ENCODE measurements at places on chromosomes 16 and 17. TPM values are rescaled to one million over a fixed set of nuclear protein-coding genes. Genes with fewer than 3 reads are reported as not detected.

- peaks cover 54% of the 10 kb centered on the region for H3K36me3 ChIP-seq
- no peaks in the 10 kb centered on the region for H3K4me1 ChIP-seq
- no peaks in the 10 kb centered on the region for H3K27me3 ChIP-seq
- no peak overlapping the region for H3K27ac ChIP-seq
- DNase-seq, result no peak
- no peak overlapping the region for H3K4me3 ChIP-seq
Measured at GRCh38 chr16:4826526-4826925, 20.6 kb downstream of the GLYR1 start.

- peaks cover 14% of the 10 kb centered on the region for H3K36me3 ChIP-seq
- H3K27me3 ChIP-seq, result no peaks in the 10 kb centered on the region
- H3K4me1 ChIP-seq, result no peaks in the 10 kb centered on the region
- no peak overlapping the region for H3K4me3 ChIP-seq
- DNase-seq, result no peak
- H3K27ac ChIP-seq, result no peak overlapping the region
Measured at GRCh38 chr16:63998-64913, 8.2 kb downstream of the RHBDF1 start.

GRCh38 chr17:15342460-15342859 lies 1.1 kb upstream of the TEKT3 start:
- no peak overlapping the region for H3K27ac ChIP-seq
- peaks cover 5% of the 10 kb centered on the region for H3K27me3 ChIP-seq
- no peaks in the 10 kb centered on the region for H3K36me3 ChIP-seq
- H3K4me3 ChIP-seq, result no peak overlapping the region

Gene FDXR
- total RNA-seq, result 25.6 TPM

- H3K4me1 ChIP-seq, result peaks cover 34% of the 10 kb centered on the region
- no peak for DNase-seq
- H3K4me3 ChIP-seq, result no peak overlapping the region
- peaks cover 13% of the 10 kb centered on the region for H3K27me3 ChIP-seq
- 0 out of 2 replicates have a peak overlapping the region, but pooled peaks have one; percentile 58 for H3K27ac ChIP-seq
Measured at GRCh38 chr16:67425580-67425979, 5.3 kb upstream of the HSD11B2 start.

GRCh38 chr17:58710948-58711552 lies 18.6 kb downstream of the RAD51C start:
- no peaks in the 10 kb centered on the region for H3K4me1 ChIP-seq
- no peaks in the 10 kb centered on the region for H3K36me3 ChIP-seq
- no peak overlapping the region for H3K27ac ChIP-seq
- H3K4me3 ChIP-seq, result no peak overlapping the region

Gene ITGA3
- 21.7 TPM for total RNA-seq

GRCh38 chr16:56679078-56679730 lies 3.1 kb upstream of the MT1X start:
- H3K36me3 ChIP-seq, result no peaks in the 10 kb centered on the region
- H3K27me3 ChIP-seq, result peaks cover 46% of the 10 kb centered on the region
- no peak overlapping the region for H3K27ac ChIP-seq
- no peaks in the 10 kb centered on the region for H3K4me1 ChIP-seq
- DNase-seq, result no peak

GRCh38 chr17:50148226-50149090 lies 2.0 kb downstream of the PPP1R9B start:
- H3K27me3 ChIP-seq, result peaks cover 12% of the 10 kb centered on the region
- no peak overlapping the region for H3K27ac ChIP-seq
- peaks cover 6% of the 10 kb centered on the region for H3K36me3 ChIP-seq
- no peak for DNase-seq
- H3K4me1 ChIP-seq, result no peaks in the 10 kb centered on the region

Gene TSC2
- total RNA-seq, result 91.1 TPM

- peaks cover 7% of the 10 kb centered on the region for H3K4me1 ChIP-seq
- peak within 1 kb of the TSS; percentile 75 for H3K27ac ChIP-seq
- peak within 1 kb of the TSS; percentile 96 for H3K4me3 ChIP-seq
- DNase-seq, result peak; percentile 83
Measured at GRCh38 chr17:55421179-55421934, at the start of gene MMD. Gene MMD, minus strand, starts transcription at chr17:55421835. Its CDS starts 140 bp downstream, at chr17:55421695.

Gene NXPH3
- total RNA-seq, result 3.3 TPM

Gene KRT33B
- total RNA-seq, result not detected

- H3K4me1 ChIP-seq, result peaks cover 4% of the 10 kb centered on the region
- peak; percentile 84 for DNase-seq
- H3K36me3 ChIP-seq, result no peaks in the 10 kb centered on the region
- H3K27ac ChIP-seq, result no peak overlapping the region
- H3K27me3 ChIP-seq, result no peaks in the 10 kb centered on the region
Measured at GRCh38 chr16:14050291-14051027, 20.7 kb upstream of the MRTFB start.

Gene KCNJ12
- total RNA-seq, result 1.5 TPM

DNA sequence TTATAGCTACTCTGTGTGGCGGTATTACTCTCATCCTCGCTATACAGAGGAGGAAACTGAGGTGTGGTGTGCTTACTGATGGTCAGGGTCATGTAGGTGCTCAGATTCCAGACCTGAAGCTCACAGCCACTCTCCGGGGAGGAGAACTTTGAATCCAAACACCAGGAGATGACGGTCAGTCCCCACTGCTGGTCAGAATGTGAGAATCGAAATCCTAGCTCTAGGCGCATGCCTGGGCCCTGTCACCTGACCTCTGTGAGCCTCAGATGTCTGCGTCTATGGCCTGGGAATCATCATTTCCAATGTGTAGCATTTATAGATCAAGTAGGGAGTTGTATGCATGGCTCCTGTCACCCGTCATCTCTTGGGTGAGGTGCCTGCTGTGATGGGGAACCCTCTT lies 317.4 kb downstream of the SNX29 start:
- H3K36me3 ChIP-seq, result no peaks in the 10 kb centered on the region
- no peaks in the 10 kb centered on the region for H3K4me1 ChIP-seq
- H3K4me3 ChIP-seq, result no peak overlapping the region
- H3K27me3 ChIP-seq, result no peaks in the 10 kb centered on the region
- DNase-seq, result no peak

DNA sequence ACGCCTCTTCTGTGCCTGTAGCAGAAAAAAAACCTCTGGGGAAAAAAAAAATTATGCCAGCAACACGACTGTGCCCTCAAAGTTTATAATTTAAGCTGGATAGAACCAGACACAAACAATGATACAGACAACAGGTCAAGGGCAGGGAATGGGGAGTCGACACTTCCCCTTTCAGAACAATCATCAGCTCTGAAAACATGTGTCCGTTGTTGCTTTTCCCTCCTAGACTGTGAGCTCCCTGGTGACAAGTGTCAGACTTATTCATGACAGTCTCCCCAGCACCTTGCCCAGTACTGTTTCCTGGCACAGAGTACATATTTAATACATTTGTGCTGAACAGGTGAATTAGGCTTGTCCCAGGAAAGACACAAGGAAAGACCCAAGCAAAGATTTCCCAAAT lies 178.3 kb downstream of the SOX9 start:
- no peak for DNase-seq
- no peak overlapping the region for H3K27ac ChIP-seq
- no peaks in the 10 kb centered on the region for H3K4me1 ChIP-seq

DNA sequence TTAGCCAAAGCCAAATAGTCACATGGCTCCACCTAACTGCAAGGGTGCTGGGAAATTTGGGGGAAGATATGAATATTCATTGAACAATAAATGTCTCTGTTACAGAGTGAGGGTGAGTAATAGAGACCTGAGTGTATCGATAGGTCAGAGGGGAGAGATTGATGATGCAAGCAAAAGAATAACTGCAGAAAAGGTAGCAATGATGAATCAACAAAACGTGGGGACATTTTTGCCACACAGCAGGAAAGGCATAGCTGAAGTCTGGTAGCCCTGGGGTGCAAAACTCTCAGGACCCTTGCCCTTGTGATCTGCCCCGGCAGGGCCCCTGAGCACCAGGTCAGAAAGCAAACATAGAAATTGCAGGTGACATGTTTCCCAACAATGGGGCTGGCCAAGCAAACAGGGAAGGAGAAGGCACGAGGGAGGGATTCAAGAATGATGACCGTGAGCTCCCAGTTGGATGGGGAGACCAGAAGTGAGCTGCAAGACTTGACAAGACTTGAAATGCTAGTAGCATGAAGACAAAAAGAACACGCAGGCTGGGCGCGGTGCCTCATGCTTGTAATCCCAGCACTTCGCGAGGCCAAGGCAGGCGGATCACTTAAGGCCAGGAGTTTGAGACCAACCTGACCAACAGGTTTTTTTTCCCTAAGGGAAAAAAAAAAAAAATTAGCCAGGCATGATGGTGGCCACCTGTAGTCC lies 12.7 kb upstream of the HERPUD1 start:
- H3K36me3 ChIP-seq, result no peaks in the 10 kb centered on the region
- no peak for DNase-seq
- H3K27ac ChIP-seq, result no peak overlapping the region
- no peaks in the 10 kb centered on the region for H3K27me3 ChIP-seq
- H3K4me3 ChIP-seq, result no peak overlapping the region
- H3K4me1 ChIP-seq, result no peaks in the 10 kb centered on the region

GRCh38 chr17:60311936-60312335 lies 80.0 kb downstream of the USP32 start:
- DNase-seq, result no peak
- H3K4me1 ChIP-seq, result peaks cover 1% of the 10 kb centered on the region
- H3K27ac ChIP-seq, result no peak overlapping the region
- H3K27me3 ChIP-seq, result no peaks in the 10 kb centered on the region
- H3K4me3 ChIP-seq, result no peak overlapping the region
- no peaks in the 10 kb centered on the region for H3K36me3 ChIP-seq

DNA sequence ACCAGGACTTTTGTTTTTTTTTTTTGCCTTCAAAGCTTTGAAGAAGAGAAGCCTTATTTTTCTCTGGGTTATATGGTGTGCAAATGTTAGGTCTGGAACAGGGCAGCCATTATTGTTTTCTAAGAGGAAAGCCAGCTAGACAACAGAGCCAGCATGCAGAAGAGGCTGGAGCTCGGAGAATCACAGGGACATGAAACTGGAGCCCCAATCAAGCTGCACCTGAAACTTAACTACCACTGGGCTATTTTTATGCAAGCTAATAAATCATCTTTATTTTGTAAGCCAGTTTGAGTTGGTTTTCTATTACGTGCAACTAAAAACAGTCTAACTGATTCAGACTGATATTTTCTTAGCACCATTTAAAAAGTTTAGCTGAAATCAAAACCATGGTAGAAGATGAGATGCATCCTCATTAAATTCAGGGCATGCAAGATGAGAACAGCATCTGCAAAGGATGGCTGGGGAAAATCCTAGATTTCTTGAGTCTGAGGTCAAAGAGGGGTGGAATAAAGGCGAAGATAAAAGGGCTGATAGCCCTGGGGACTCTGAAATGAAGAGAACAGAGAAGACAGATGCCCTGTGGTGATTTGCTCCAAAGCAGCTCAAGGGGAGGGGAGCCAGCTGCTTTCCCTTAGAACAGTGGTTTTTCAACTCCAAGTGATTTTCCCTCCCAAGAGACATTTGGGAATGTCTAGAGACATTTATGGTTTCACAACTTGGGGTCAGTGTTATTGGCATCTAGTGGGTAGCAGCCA lies 177.1 kb upstream of the WSCD1 start:
- no peak overlapping the region for H3K4me3 ChIP-seq
- no peaks in the 10 kb centered on the region for H3K36me3 ChIP-seq
- H3K27me3 ChIP-seq, result no peaks in the 10 kb centered on the region
- DNase-seq, result no peak
- no peak overlapping the region for H3K27ac ChIP-seq

GRCh38 chr17:76266244-76266938 lies 1.2 kb downstream of the UBALD2 start:
- no peak for DNase-seq
- H3K27me3 ChIP-seq, result no peaks in the 10 kb centered on the region
- H3K4me1 ChIP-seq, result peaks cover 9% of the 10 kb centered on the region

GRCh38 chr17:65850486-65850885 lies 289.0 kb upstream of the AXIN2 start:
- H3K4me1 ChIP-seq, result no peaks in the 10 kb centered on the region
- DNase-seq, result no peak
- no peaks in the 10 kb centered on the region for H3K36me3 ChIP-seq
- no peak overlapping the region for H3K27ac ChIP-seq

DNA sequence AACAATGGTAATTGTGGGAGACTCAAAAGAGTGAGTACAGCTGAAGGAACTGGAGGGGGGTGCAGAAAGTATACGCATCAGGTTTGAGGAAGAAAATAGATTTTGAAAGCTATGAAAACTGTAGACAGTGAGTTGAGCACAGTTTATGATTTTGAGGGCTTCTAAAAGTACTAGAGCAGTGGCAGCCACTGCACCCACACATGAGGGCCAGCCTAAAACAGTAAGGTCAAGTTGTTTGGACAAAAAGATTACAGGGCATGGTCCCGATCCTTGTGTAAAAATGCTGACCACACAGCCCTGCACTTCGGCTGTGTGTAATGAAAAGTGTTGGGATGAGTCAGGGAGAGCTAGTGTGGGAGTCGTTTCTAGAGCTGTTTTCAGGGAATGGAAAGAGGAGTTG lies 2282.1 kb downstream of the TP53TG3F start:
- no peak overlapping the region for H3K27ac ChIP-seq
- H3K4me1 ChIP-seq, result no peaks in the 10 kb centered on the region
- no peaks in the 10 kb centered on the region for H3K36me3 ChIP-seq
- no peak for DNase-seq

Gene WNT9B
- not detected for total RNA-seq

Gene FAM20A
- 3.5 TPM for total RNA-seq

Gene ANKRD40CL
- total RNA-seq, result not detected

Gene TMEM238L
- total RNA-seq, result not detected

GRCh38 chr16:51753467-51754127 lies 602.5 kb upstream of the SALL1 start:
- H3K27ac ChIP-seq, result no peak overlapping the region
- no peaks in the 10 kb centered on the region for H3K27me3 ChIP-seq
- no peak overlapping the region for H3K4me3 ChIP-seq
- peaks cover 9% of the 10 kb centered on the region for H3K4me1 ChIP-seq
- DNase-seq, result no peak

Gene NOS2
- 1.9 TPM for total RNA-seq

DNA sequence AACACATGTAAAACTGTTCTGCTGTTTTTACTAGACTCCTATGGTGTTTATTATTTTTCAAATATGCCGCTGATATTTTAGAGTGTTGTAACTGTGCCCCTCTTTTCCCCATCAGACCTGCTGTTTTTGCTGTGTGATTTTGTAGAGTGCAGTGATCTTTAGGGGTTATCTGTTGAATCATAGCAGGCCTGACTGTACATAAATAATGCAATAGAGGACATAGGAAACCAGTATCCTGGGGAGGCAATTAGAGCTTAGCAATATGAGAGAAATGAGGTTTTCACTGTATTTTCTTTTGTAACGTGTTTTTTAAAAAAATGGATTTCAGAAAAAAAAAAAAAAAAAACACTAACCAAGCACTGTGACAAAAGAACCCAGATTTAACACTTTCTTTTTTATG lies 662.2 kb downstream of the TOX3 start:
- no peaks in the 10 kb centered on the region for H3K27me3 ChIP-seq
- no peaks in the 10 kb centered on the region for H3K36me3 ChIP-seq
- no peak overlapping the region for H3K27ac ChIP-seq
- H3K4me3 ChIP-seq, result no peak overlapping the region

Gene GRN
- total RNA-seq, result 117 TPM

GRCh38 chr17:74373838-74374606 lies 6.7 kb downstream of the GPR142 start:
- H3K36me3 ChIP-seq, result no peaks in the 10 kb centered on the region
- H3K4me3 ChIP-seq, result no peak overlapping the region
- H3K27ac ChIP-seq, result no peak overlapping the region
- no peak for DNase-seq
- H3K27me3 ChIP-seq, result no peaks in the 10 kb centered on the region
